ENCODE measurements at places on chromosomes 16 and 17. TPM values are rescaled to one million over a fixed set of nuclear protein-coding genes. Genes with fewer than 3 reads are reported as not detected.

The ZG16B gene
- total RNA-seq: 8.6 TPM

The IL34 gene
- total RNA-seq: 0.28 TPM

The SLC35G6 gene
- total RNA-seq: not detected

The SMIM5 gene
- total RNA-seq: 0.09 TPM

The C17orf78 gene
- not detected for total RNA-seq

The GRIN2A gene
- not detected for total RNA-seq

The BICDL2 gene
- 0.71 TPM for total RNA-seq

GRCh38 chr16:67265834-67266233 lies 13.5 kb upstream of the PLEKHG4 start:
- H3K36me3 ChIP-seq: peaks cover 3% of the 10 kb centered on the region
- no peak overlapping the region for H3K4me3 ChIP-seq
- no peak overlapping the region for H3K27ac ChIP-seq
- no peaks in the 10 kb centered on the region for H3K27me3 ChIP-seq

DNA sequence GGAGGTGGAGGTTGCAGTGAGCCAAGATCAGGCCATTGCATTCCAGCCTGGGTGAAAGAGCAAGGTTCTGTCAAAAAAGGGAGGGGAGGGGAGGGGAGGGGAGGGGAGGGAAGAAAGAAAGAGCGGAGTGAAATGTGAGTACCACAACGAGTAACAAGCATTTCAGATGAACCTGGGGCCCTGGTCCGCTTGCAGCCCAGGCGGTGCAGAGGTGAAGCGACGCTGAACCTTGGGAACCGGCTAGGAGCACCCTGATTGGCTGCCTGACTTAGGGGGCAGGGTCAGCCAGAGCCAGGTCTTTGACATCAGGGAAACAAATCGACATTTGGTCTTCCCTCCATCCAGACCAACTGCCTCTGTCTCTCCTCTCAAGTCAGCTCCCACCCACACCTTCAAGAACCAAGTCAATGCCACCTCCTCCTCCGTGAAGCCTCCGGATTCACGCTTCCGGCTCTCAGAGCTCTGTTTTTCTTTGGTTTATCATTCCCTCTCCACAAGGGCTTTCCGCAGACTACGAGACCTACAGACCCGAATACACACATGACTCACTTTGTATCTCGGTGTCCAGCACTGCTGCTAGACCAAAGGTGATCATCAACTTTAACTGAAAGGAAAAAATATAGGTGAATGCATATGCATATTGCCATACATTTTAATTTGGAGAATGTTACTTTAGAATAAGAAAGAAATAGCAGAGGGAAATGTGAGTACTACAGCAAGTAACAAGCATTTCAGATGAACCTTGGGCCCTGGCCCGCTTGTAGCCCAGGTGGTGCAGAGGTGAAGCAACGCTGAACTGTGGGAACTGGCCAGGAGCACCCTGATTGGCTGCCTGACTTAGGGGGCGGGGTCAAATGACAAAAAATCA lies 19.3 kb downstream of the OR1F1 start:
- H3K27ac ChIP-seq: no peak overlapping the region
- H3K36me3 ChIP-seq: peaks cover 4% of the 10 kb centered on the region
- H3K4me1 ChIP-seq: no peaks in the 10 kb centered on the region
- H3K27me3 ChIP-seq: no peaks in the 10 kb centered on the region
- H3K4me3 ChIP-seq: no peak overlapping the region
- no peak for DNase-seq

- no peak overlapping the region for H3K4me3 ChIP-seq
- H3K4me1 ChIP-seq: no peaks in the 10 kb centered on the region
- no peaks in the 10 kb centered on the region for H3K27me3 ChIP-seq
- no peak overlapping the region for H3K27ac ChIP-seq
Observed at GRCh38 chr17:21164216-21164615, 37.5 kb downstream of the DHRS7B start.

DNA sequence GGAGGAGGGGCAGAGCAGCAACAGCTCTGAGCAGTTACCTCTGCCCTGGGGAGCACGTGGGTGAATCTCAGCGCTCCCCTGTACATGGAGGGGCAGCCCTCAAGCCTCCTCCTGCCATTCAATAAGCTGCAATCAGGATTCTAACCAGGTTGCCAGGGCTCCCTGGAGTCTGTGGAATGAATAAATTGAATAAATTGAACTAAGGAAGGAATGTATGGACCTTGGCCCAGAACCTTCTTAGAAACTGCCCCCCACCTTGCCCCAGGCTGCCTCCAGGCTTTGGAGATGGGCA lies 1.6 kb upstream of the CDH16 start:
- peaks cover 5% of the 10 kb centered on the region for H3K4me1 ChIP-seq
- no peaks in the 10 kb centered on the region for H3K36me3 ChIP-seq
- DNase-seq: no peak
- H3K27me3 ChIP-seq: peaks cover 28% of the 10 kb centered on the region
- H3K27ac ChIP-seq: no peak overlapping the region

DNA sequence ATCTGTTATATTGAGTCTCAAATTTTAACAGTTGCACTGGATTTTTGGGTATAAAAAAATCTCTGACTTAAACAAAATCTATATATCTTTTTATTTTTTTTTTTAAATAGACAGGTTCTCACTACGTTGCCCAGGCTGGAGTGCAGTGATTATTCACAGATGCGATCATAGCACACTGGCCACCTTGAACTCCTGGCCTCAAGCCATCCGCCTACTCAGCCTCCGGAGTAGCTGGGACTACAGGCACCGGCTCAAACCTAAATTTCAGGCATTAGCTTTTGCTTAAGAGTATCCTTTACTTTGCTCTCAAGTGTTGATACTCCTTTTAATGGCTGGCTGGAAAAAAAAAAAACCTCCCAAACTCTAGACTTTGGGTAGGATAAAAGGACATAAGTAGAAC lies 61.6 kb downstream of the RPGRIP1L start:
- DNase-seq: no peak
- H3K27me3 ChIP-seq: no peaks in the 10 kb centered on the region
- no peak overlapping the region for H3K4me3 ChIP-seq
- H3K36me3 ChIP-seq: peaks cover 19% of the 10 kb centered on the region
- H3K27ac ChIP-seq: no peak overlapping the region
- H3K4me1 ChIP-seq: no peaks in the 10 kb centered on the region

GRCh38 chr16:3459401-3460090 lies 16.1 kb downstream of the NAA60 start:
- peaks cover 35% of the 10 kb centered on the region for H3K4me1 ChIP-seq
- peak; percentile 19 for DNase-seq
- peak overlapping the region; percentile 73 for H3K27ac ChIP-seq
- peak overlapping the region; percentile 87 for H3K4me3 ChIP-seq
- H3K27me3 ChIP-seq: no peaks in the 10 kb centered on the region
- H3K36me3 ChIP-seq: peaks cover 11% of the 10 kb centered on the region

- no peak overlapping the region for H3K4me3 ChIP-seq
- H3K27me3 ChIP-seq: no peaks in the 10 kb centered on the region
- no peak for DNase-seq
- H3K36me3 ChIP-seq: no peaks in the 10 kb centered on the region
- no peaks in the 10 kb centered on the region for H3K4me1 ChIP-seq
Observed at GRCh38 chr17:12768255-12768654, 21.0 kb upstream of the ARHGAP44 start.

DNA sequence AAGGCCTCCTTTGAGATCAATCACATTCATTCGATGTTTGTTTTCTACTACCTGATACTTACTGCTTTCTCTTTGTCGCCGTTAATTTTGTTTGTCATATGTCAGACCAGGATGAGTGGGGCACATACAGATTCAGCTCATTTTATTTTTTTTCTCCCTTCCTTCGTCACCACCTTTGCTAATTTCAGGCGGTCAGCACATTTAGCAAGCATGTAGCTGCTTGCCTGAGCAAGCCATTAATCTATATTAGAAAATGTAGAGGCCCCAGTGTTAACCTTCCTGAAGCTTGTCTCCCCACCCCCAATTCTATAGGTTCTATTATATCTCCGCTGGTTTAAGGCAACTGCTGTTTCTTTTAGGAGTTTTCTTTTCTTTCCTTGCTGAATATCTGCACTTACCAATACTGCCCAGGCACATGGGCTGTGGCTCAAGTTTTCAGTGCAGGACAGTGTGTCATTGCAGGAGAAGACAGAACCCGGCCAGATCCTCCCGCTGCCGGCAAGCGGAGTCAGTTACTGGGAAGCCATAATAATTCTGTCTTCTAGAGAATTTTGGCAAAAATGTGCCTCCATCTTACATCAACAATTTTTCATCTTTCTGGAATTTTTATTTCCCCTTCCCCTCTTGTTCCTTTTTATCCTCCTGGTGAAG lies 714.3 kb downstream of the WWOX start:
- no peak overlapping the region for H3K27ac ChIP-seq
- no peak for DNase-seq
- no peak overlapping the region for H3K4me3 ChIP-seq

GRCh38 chr16:87836844-87837581 lies 32.3 kb downstream of the SLC7A5 start:
- H3K27ac ChIP-seq: no peak overlapping the region
- peaks cover 56% of the 10 kb centered on the region for H3K36me3 ChIP-seq
- no peaks in the 10 kb centered on the region for H3K4me1 ChIP-seq
- no peak for DNase-seq
- no peaks in the 10 kb centered on the region for H3K27me3 ChIP-seq
- H3K4me3 ChIP-seq: no peak overlapping the region

DNA sequence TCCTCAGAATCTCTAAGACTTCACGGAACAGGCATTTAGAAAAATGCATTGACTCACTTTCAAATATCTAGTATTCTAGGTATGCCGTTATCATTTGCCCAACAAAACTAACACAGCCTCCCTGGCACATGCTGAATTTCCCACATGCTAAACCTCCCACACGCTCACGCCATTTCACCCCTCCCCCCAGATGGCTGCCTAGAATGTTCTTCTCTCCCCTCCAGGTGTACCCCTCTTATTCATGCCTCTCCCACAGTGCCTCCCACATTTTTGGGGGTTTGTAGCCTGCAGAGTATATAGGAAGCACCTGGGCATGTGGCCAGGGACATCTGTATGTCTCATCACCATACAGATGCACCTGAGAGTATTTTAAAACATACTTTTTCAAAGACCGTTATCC lies 38.2 kb upstream of the ICAM2 start:
- H3K27ac ChIP-seq: peak overlapping the region; percentile 50
- no peaks in the 10 kb centered on the region for H3K27me3 ChIP-seq
- peaks cover 62% of the 10 kb centered on the region for H3K4me1 ChIP-seq
- peaks cover 98% of the 10 kb centered on the region for H3K36me3 ChIP-seq

DNA sequence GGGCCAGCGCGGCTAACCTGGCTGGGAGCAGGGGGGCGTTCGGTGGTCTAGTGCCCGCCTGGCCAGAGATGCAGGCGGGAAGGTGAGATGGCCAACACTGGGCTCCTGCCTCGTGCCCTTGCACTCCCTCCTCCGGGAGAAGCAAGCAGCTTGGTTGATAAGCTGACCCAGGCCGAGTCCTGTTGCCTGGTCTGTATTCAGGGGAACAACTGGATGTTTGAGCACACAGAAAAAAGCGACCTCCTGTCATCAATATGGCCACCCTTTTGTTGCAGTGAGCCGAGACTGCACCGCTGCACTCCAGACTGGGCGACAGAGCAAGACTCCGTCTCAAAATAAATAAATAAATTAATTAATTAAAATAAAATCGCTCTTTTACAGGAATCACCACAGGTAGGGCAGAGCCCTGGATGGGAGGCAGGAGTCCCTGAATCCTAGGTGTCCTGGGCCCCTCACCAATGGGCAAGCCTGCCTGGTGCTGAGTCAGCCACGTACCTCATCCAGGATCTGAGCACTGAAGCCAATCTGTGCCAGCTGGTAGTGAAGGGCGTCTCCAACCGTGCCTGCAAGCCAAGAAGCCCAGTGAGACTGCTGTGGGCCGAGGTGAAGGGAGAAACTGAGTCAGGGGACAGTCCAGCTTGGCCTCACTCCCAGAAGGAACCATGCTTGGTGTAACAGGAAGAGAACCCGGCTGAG lies 31.8 kb downstream of the HASPIN start:
- no peak overlapping the region for H3K4me3 ChIP-seq
- H3K27ac ChIP-seq: peak overlapping the region; percentile 40
- H3K27me3 ChIP-seq: no peaks in the 10 kb centered on the region

- no peak for DNase-seq
- H3K4me1 ChIP-seq: no peaks in the 10 kb centered on the region
- no peak overlapping the region for H3K4me3 ChIP-seq
- no peak overlapping the region for H3K27ac ChIP-seq
- no peaks in the 10 kb centered on the region for H3K36me3 ChIP-seq
Observed at GRCh38 chr17:60926466-60927183, 249.0 kb downstream of the BCAS3 start.

DNA sequence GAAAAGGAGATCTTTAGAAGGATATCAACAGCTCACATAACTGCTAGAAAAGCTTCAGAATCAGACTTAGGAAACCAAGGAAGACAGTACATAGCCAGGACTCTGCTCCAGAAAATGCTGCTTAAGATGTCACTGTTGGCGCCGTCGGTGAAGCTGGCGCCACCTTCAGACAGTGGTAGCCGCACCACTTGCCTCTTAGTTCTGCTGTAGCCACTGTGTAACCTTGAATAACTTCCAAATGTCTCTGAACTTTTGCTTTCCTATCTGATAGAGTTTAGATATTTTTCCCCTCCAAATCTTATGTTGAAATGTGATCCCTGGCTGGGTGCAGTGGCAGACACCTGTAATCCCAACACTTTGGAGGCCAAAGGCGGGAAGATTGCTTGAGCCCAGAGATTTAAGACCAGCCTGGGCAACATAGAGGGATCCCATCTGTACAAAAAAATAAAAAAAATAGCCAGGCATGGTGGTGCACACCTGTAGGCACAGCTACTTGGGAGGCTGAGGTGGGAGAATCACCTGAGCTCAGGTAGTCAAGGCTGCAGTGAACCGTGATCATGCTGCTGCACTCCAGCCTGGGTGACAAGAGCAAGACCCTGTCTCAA lies 6.3 kb upstream of the USP31 start:
- H3K27ac ChIP-seq: no peak overlapping the region
- H3K4me3 ChIP-seq: no peak overlapping the region
- DNase-seq: no peak

- H3K4me3 ChIP-seq: no peak overlapping the region
- no peak overlapping the region for H3K27ac ChIP-seq
- peaks cover 13% of the 10 kb centered on the region for H3K4me1 ChIP-seq
- H3K36me3 ChIP-seq: no peaks in the 10 kb centered on the region
Observed at GRCh38 chr16:26649381-26650045, 417.2 kb upstream of the C16orf82 start.

DNA sequence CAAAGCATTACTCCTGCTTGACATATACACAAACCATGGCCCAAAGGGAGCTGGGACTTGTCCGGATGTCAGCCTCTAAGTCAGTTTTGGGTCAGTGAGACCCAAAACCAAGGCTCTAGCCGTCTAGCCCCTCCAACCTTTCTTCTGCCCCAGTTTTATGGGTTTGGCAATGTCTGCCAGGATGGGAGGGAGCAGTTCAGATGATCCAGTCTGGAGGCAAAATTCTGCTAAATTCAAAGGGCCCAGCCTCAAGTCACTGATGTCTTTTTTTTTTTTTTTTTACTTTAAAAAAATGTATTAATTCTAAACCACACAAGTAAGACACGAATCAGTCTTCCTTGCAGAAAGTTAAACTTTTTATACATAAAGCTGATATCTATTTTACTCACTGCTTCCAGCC lies 8.6 kb downstream of the NLRC5 start:
- peaks cover 74% of the 10 kb centered on the region for H3K4me1 ChIP-seq
- no peak for DNase-seq
- H3K36me3 ChIP-seq: peaks cover 79% of the 10 kb centered on the region
